Stimulated activated CD4-positive, alpha-beta T cell treated with anti-CD3 and anti-CD28 coated beads, Interleukin-1b, Interleukin-23, amount 100 ng/mL, for 1 hour (primary cell): ENCODE measurements at places on chromosomes 11 and 22.

- DNase-seq: no peak
Observed at GRCh38 chr11:134098566-134099184, 29.8 kb downstream of the JAM3 start.

DNA sequence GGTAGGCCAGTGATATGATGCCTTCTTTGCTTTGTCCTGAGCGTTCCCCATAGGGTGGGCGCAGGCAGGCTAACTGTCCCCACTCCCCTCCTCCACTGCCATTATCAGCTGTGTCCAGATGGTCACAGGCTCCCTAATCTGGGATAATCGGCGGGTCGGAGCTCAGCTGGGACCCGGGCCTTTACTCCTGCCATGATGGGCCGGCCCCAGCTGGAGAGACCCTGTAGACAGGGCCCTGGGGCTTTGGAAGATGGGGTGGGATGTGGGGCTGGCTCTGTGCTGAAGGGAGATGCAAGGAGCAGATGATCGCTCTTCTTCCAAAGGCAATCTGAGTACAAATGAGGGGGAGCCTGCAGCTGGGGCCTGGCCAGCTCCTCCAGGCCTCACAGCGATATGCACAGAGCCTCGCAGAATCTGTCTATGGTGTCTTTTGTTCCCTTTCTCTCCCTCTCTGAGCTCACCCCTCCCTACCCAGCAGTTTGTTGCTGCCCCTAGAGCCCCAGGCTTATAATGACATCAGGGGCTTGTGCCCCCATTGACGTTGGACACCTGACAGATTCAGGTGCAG is 11.9 kb downstream of the KLHL35 start:
- DNase-seq: no peak

DNA sequence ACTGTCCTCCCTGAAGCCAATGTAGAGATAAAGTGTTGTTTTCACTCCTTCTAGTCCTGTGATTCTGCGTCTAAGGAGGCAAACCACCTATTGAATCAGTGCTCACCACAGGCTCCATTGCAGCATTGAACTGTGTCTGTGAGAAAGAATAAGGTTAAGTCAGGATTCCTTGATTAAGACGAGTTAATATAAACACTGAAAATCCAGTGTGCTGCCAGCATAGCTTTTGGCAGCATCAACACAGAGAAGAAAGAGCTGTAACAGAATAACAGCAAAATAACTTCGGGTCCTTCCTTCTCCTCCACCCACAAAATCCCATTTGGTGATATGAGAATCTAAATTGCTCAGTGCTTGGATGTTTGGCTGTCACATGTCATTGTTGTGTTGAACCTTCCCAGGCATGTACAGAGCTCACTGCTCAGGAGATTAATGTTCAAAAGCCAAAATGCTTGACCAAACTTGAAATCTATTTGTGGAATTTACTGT is 185.2 kb upstream of the DDI1 start:
- no peak for DNase-seq

GRCh38 chr22:37063431-37064420 is 12.2 kb downstream of the KCTD17 start:
- no peak for DNase-seq

DNA sequence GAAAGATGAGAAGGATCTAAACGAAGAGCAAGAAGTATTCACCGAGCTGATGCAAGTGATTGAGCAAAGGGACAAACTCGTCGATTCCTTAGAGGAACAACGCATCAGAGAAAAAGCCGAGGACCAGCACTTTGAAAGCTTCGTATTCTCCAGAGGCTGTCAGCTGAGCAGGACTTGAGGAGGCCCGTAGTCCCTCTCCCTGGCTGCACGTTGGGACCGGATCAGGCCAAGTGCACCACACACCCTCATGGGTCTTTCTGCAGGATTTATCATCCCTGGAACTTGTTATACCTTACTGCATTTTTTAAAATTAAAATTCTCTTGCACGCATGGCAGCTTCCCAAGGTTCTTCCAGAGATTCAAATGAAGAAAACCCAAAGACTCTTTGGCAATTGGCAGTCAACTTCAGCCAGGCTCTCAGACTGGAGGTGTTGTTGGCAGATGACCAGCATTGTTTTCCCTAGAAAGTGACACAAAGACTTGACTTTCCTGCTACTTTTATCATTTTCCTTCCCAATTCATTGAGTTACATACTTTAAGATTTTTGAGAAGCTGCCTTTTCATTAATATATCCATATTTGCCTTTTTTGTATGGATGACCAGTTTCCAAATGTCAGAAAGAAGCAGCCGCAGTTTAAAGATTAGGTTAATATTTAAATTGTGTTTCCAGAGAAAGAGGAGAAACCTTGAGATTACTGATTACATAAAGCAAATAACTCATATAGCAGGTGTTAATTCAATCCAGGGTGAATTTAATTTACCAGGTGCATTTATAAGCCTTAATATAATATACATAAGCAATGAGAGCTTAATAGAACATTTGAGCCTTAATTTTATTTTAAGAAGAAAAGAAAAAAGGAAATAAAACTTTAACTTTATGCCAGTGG is 18.8 kb upstream of the PARVA start:
- no peak for DNase-seq

GRCh38 chr11:36774603-36775002 is 176.6 kb upstream of the RAG2 start:
- no peak for DNase-seq

GRCh38 chr22:44519886-44520285 is 21.9 kb upstream of the RTL6 start:
- no peak for DNase-seq

DNA sequence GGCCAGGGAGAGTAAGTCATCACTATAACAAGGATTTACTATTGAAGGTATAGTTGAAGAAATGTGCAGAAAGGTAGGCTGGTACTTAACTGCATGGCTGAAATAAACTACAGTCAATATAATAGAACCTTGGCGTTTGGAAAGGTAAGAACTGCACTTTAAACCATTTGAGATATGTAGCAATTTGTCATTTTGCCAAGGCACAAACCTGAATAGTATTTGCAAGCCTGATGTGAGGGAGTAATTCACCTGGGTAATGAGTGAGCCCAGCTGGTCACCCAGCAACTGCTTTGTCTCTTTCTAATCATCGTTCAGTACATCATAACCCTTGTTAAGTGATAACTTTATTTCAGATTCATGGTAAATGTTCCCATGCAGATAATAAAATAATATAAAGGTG is 62.3 kb upstream of the SCUBE2 start:
- no peak for DNase-seq

- no peak for DNase-seq
Observed at GRCh38 chr22:45696227-45696626, 24.6 kb downstream of the ATXN10 start.

- no peak for DNase-seq
Observed at GRCh38 chr11:134410766-134411165, 1.3 kb downstream of the B3GAT1 start.

GRCh38 chr11:108817976-108818375 is 153.1 kb downstream of the DDX10 start:
- DNase-seq: no peak

DNA sequence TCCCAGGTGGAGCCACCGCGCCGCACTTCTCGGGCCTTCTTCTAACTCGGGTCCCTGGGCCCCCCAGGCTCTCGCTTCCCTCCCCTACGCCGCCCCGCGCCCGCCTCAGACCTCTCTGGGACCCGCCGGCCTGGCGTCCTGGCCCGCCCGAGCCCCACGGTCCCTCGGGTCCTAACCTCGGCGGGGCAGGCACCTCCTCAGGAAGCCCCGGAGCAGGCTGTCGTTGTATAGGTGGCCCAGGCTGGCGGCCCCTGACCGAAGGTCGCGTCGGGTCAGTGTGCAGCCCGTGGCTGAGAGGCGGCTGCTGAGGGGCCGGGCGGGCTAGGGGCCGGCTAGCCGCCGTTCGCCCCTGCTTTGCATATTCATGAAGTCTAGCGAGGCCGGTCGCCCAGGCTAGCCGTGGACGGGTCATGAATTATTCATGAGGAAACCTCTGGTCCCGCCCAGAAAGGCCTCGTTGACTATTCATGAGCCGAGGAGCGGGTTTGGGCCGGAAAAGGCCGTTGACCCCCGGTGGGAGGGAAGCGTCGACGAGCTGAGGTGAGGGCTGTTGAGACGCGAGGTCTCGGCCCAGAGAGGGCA is at the start of gene HORMAD2:
Gene HORMAD2, plus strand, starts transcription at position 513 of the 582 bp plus-strand sequence. CDS start 13,489 bp downstream, outside the sequence.
- no peak for DNase-seq

DNA sequence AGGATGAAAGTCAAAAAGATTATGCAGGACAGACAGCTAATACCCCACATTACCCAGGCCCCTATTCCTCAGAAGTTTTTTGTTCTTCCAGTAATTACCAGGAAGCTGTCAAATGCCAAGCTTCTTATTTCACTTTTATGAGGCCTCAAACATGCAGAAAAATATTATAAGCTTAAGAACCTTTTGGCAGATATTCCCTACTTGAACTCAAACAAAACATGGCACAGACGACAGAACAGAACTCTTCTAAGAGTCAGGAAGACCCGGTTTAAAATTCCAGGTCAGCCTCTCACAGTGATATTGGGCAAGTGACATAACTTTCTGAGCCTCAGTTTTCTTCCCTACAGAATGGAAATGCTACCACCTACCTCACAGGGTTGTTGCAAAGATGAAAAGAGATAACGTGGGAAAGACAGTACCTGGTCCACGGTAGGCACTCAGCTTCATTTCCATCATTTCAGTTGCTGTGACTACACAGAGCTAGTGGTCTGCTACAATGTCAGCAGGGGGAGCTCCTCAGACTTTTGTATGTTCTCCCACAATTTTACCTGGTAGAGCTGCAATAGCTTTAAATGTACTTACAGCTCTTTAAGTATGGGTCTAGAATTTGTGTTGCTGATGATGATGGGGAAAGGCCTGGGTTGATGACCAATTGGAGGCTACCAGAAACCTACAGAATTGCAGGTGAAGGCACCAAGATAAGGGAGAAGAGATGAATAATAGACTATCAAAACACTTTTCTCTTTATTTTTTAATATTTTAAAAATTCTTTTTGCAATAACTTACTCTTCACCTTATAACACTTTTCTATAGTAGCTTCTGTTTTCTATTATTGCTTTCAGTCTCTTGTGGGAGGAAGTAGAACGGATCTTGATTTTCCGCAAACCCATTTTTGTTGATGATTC is 98.3 kb upstream of the CHRM4 start:
- DNase-seq: no peak

GRCh38 chr22:33577862-33578411 is 342.3 kb downstream of the LARGE1 start:
- no peak for DNase-seq

GRCh38 chr22:46079861-46080821 is 70.2 kb upstream of the PPARA start:
- no peak for DNase-seq

- no peak for DNase-seq
Observed at GRCh38 chr11:10604340-10604748, 35.9 kb upstream of the LYVE1 start.

- DNase-seq: no peak
Observed at GRCh38 chr11:132099692-132100091, 729.3 kb downstream of the NTM start.

DNA sequence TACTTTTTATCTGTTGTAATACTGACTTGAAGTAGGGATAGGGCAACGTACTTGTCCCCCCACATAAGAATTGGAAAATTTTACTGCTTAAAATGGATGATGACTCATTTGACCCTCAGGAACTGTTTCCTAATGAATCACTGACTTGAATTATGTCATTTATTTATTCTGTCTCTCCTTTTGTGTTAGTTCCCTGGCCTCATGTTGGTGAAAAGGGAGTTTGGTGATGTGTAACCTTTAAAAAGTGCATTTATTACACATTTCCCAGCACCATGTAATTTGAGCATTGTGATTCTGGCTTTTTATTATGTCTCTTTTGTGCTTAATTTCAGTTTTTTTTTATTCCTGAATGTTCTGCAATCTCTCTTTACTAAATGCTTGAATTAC is 20.3 kb upstream of the PGM2L1 start:
- DNase-seq: no peak

- no peak for DNase-seq
Observed at GRCh38 chr11:20126724-20127123, 33.6 kb downstream of the DBX1 start.

DNA sequence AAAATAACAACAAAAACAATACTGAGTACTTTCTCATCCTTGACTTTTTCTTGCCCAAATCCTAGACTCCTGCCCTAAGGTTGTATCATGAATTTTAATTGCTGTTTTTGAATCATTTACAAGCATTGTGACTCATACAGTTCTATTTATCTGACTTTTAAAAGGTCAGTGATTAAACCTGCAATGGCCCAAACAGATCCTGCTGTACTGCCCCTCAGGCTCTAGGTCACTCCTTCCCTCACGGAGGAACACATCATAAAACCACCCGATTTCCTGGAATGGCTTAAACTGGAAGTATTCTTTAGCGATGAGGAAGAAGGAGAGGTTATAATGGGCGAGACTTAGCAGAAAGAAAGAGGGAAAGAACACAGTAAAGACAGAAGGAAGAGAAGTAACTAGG is 12.3 kb downstream of the ARFGAP3 start:
- no peak for DNase-seq

DNA sequence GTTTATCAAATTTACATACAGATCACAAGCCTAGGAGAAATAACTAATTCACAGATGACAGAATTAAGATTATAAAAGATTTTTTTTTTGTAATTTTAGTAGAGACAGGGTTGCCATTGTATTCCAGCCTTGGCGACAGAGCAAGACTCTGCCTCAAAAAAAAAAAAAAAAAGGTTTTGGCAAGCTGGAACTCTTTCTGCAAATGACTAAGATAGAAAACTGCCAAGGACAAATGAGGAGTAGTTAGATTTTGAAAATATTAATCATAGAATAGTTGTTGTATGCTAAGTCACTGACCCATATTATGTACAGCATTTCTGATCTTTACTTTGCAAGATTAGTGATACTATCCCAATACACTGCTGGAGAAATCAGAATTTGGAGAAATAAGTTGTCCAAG is 99.2 kb downstream of the C11orf65 start:
- DNase-seq: no peak

DNA sequence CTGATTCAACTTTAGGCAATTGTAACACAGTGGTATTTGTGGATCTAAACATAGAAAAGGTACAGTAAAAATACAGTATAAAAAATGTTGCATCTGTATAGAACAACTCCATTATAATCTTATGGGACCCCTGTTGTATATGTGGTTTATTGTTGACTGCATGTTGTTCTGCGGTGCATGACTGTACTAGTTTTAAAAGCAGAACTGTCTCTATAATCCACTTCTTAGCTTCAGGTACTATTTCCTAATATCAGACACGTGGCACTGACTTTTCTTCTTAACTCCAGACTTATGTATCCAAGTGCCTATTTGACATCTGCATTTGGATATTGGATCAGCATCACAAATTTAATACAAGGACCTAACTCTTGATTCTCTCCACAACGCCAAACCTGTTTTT is 41.1 kb downstream of the PACS1 start:
- DNase-seq: no peak

GRCh38 chr22:33405194-33405593 is 347.0 kb upstream of the SYN3 start:
- no peak for DNase-seq
